ENCODE measurements at places on chromosomes 5 and 9.

DNA sequence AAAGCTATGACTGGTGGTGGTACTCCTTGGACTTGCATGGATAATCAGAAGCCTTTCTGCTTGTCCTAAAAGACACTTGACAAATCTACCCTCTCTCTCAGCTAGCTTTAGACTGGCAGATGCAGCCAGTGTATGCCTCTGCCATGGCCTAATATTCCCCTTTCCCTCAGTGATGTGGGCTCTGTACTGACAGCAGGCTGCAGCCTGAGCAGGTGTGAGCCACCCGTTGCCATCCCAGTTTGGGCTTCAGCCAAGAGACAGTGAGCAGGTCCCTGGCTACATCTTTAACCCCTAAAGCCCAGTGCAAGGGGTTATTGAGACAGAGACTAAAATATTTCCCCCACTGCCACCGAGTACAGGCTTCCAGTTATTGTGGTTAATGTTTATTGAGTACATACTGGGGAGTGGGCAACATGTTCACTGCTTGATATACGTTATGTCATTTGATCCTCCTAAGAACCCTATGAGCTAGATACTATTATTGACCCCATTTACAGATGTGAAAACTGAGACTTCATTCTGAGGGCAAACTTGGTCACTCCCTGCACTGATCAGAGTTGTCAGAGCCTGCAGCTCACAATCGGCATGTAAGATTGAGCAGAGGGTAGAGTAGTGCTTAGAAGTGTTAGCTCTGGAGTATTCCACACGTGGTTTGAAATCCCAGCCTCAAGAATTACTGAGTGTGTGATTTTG lies 254.2 kb downstream of the ARHGAP26 start:
- no peak for DNase-seq

DNA sequence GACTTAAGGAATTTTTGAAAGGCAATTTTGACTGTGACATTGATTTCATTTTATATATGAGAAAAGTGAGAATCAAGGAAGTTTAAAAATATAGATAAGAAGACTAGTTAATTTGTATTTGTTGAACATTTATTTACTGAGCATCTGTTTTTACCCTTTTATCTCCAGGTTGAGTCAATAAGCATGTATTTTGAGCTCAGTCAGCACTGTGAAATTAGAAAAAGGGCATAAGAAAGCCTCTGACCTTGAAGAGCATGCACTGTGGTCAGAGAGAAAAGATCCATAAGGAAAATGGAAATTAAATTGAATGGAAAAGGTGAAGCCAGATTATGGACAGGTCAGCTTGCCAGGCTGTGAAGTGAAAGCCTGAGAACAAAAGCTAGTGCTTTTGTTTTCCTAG lies 44.4 kb downstream of the ELL2 start:
- no peak for DNase-seq

DNA sequence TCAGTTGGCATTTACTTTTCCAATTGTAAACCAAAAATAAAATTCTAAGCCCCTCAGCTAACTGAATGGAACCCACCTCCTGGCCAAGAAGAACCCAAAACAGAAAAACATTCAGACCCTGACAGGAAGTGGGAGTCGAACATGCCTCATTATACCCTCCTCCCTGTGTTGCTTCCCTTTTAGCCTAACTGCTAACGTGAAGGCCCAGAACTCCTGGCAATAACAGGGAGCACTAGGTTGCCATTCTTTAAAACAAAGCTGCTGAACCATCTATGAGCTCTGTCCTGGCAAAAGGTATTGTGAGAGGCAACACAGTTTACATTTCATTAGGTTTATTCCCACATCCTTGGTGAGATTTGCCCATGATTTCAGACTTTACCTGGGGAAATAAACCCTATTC lies 481.4 kb downstream of the CHSY3 start:
- no peak for DNase-seq

DNA sequence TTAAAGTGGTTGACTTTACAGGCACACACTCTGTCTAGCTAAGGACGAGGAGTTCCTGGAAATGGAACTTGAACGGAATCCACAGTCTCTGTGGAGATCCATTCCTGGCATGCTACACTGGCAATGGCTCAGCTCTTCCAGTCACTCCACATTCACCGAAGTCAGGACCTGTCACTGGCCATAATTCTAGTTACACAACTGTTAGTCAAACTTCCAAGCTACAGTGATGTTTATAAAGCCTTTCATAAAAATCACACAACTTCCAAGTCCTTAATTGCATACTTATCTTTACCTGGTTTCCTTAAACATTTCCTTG lies 15.7 kb downstream of the CDC14B start:
- DNase-seq = no peak
